ENCODE measurements at places on chromosomes 12 and 14.

- no peak for DNase-seq
Observed at GRCh38 chr12:113818833-113819232, 147.3 kb downstream of the RBM19 start.

DNA sequence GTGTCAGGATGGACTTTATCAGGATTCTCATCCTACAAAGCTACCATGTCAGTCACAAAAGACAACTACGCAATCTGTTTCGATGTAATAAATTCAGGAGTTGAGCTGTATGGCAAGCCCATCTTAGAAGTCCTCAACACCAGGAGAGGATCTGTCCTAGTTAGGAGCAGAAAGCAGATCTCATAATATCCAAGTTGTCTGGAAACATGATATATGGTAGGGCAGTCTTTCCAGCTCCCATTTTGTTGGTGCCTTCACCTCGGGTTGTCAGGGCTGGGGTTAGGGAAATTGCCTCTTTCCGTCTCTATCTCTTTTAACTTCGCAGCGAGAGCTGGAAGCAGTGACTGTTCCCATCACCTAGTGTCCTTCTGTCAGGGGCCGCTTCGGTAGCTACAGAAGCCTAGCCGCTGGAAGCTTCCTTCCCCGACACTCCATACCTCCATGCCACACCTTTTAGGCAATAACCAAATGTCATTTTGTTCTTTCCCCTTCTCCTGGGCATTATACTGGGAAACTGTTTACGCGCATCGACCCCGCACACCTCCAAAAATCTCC lies 1.4 kb downstream of the NIN start:
- DNase-seq = no peak

DNA sequence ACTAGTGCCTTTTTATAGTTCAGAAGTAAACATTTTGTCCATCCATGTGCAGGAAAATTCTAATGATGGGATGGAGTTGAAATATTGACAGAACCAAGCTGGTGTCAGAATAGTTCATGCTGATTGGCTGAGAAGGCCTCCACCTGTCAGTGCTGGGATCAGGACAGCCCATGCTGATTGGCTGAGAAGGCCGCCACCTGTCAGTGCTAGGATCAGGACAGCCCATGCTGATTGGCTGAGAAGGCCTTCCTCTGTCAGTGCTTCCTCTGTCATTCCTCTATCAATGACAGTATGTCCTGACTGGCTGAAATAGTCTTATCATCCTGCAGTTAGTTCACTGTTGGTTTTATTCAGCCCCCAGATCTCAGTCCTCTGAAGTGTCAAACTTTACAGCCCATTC lies 95.7 kb downstream of the PPP2R5C start:
- no peak for DNase-seq

DNA sequence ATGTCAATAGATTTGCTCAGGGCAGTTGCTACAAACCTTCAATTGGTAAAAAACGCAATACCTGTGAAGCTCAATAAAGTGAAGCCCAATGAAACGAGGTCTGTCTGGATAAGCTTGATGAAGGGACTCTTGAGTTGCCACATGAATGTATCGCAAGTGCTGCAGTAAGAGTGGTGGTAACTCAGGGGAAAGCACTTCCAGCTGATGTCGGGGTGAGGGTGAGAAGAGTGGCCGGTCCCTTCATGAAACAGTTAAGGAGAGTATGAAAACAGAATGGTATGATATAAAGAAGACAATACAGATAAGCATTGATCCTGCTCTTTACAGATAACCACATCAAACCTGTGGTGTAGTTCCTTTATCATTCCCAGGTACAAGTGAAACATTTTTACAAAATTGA lies 83.4 kb upstream of the EVL start:
- DNase-seq = no peak

DNA sequence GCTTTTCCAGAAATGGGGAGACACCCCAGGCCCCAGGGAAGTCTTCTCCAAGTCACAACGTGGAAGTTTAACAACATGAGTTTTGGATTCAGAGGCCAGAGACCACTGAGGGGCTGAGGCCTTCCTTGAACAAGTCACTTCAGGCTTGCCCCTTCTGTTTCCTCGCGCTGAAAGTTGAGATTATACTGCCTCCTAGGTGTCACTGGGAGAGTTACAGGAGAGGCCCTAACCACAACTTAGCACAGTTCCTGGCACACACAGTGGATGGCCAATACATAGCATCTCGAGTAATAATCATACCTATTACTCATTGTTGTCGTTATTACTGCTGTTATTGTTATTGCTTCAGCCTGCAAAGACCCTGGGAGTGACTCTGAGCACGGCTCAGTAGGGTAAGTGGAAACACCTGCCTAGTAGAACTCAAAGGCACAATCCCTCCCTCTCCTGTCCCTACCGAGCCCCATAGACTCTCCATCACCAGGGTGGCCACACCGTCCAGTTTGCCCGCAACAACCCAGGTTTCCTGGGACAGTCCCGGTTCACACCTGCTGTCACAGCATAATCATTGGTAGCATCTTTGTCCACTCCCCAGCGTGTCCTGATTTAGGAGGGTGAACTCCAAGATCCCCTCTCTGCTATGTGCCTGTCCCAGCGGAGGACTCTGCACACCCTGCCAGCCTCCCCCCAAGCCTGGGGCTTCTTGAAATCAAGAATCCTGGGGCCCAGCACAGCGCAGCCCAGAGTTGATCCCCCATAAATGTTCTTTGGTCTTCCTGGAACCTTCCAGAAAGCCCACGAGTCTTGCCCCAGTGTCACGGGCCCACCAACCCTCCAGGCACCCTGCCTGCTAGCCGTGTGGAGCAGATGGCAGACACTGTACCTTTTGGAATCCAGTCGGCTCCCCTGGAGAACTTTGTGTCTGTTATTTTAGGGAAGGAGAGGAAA lies 85.0 kb downstream of the SYNE3 start:
- DNase-seq = no peak

DNA sequence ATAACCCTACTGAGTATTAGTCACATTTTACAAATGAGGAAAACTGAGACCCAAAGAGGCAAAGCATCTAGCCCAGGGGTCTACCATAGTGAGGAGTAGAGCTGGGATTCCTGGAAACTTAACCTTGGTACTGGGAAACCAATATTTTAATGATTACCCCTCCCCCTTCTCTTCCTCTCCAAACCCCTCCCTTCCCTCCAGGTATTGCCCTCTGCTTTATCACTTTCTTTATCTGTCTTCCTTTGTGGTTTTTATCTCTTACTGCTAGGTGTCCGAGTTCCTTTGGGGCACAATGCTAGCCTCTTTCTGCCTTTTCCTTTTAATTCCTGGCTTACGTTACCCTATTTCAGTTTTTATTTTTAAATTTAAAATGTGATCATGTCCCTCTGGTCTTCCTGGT lies 2.8 kb downstream of the GABARAPL1 start:
- no peak for DNase-seq

- DNase-seq = no peak
Observed at GRCh38 chr12:6311822-6312528, 1.5 kb downstream of the PLEKHG6 start.

- no peak for DNase-seq
Observed at GRCh38 chr14:58947156-58947555, 241.3 kb upstream of the DAAM1 start.

DNA sequence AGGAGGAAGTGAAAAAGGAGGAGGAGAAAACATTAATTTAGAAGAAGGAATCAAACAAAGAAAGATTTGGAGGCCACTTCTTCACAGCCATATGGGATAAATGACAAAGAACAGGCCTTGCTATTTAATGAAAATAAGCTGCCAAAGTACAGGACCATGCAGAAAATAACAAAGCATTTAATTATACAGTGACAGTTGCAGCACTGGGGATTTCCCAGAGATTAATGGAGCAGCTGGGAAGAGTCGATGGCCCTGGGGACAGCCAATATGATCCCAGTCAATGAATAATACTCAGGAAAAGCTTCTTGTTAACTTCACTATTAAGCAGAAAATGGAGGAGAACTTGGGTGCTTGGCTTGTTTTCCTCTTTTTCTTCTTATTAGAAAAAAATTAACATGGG lies 34.6 kb downstream of the RERG start:
- DNase-seq = no peak

DNA sequence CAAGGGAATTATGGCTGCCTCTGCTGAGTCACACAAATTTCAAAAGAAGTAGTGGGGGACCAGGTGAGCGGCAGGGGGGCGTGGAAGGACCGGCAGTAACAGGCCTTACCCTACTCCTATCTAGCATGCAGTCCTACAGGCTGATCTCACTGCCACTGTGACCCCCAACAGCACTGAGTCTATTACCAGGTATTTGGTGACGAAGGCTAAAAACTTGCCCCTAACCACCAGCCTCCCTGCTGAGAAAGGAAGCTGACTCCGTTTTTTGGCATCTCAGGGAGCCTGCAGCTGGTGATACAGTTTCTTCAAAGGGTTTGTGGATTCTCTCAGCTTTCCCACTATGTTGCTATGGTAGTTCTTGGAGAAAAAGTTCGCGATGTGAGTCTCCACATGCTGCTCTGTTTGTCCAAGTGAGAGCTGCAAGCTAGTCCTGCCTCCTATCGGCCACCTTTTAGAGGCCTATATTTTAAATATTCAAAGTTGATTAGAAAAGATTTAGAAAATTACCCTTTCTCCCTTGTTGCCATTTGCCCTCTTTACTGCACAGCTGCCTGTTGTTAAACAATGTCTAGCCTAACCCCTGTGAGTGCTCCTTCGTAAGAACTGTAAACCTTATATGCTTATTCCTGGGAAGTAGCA lies 57.1 kb upstream of the SLCO1B1 start:
- DNase-seq = no peak

DNA sequence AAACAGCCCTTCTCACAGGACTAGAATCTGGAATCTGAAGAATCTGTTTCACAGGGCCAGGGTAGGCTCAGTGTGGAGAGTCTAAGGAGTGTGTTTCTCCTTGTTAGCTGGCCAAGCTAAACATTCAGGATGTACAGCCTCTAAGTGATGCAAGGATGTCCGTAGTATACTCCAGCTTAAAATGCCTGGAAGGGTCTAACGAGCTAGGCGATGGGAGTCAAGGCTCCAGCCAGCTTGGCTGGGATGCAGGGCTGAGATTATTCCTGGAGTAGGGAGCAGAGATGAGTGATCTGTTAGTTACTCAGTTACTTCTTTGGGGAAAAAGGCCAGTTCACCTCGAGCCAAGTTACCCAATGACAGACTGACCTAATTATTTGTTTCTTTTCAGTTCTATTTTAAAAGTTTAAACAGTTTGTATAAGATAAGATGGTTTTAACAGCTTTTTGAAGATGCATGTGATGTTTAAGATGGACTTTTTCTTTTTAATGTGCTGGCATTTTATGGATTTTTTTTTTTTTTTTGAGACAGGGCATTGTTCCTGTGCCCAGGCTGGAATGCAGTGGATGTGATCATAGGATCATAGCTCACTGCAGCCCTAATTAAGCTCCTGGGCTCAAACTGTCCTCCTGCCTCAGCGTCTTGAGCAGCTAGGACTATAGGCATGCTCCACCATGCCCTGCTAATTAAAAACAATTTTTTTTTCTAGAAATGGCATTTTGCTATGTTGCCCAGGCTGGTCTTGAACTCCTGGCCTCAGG lies 41.1 kb downstream of the SYNE2 start:
- no peak for DNase-seq

DNA sequence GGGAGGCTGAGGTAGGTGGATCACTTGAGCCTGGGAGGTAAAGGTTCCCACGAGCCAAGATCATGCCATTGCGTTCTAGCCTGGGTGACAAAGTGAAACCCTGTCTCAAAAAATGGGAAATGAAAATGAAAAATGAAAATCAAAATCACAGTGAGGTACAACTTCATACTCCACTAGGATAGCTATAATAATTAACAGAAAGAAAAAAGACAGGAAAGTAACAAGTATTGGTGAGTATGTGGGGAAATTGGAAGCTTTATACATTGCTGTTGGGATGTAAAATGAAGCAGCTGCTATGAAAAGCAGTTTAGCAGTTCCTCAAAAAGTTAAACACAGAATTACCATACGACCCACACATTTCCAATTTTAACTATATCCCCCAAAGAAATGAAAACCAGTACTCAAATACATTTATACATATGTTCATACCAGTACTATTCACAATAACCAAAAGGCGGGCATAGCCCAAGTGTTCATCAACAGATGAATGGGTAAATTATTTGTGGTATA lies 22.2 kb downstream of the SGPP1 start:
- DNase-seq = no peak

DNA sequence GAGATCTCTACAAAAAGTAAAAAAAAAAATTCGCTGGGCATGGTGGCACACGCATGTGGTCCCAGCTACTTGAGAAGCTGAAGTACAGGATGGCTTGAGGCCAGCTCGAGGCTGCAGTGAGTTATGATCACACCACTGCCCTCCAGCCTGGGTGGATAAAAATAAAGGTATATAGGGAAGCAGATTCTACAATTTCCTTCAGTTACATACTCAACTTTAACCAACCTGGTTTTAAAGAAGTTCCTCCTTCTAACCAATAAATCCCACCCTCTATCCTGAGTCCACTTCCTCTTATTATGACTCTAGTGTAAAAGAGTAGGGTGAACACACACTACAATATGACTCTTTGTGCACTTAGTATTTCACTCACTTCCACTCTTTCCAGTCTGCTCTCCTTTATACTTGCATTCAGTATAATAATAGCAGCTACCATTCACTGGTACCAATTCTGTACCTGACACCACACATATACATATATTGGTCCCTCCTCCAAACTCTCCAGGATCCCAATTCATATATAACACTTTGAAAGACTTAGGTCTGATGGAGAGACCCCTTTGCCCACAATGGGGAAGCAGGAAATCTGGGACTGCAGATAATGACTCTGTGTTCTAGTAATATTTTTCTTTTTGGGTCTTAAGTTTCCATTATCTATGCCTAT lies 2.3 kb downstream of the ARF3 start:
- DNase-seq = no peak

GRCh38 chr12:102344691-102345090 lies 135.7 kb downstream of the IGF1 start:
- DNase-seq = no peak
